ENCODE measurements at places on chromosomes 5 and 9. TPM values are rescaled to one million over a fixed set of nuclear protein-coding genes. Genes with fewer than 3 reads are reported as not detected.

KCTD16 gene
- not detected for total RNA-seq

- DNase-seq = no peak
Observed at GRCh38 chr9:134291961-134292871, 34.0 kb upstream of the RXRA start.

DNA sequence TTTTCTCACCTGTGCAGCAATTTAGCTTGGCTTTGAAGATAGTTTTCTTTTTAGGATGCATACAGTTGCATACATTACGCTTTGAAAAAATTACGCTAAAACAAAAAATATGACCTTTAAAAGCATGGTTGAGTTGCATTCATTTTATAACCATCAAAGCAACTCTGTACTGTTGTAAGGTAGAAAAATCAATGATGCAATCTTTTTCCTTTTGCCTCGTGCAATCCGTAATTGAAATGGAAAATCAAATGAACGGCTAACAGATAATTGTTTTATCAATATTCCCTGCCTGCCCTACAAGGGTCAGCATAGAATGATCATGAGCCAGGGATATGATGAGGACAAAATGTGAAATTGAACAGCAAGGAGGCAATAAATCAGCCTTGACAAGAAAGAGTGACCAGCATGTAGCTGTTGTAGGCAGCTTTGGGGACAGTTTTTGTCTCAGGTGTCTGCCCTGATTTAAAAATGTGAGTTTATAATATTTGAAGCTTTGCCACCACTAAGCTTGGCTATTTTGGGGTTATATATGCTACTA is 98.2 kb downstream of the PBX3 start:
- DNase-seq = no peak

- no peak for DNase-seq
Observed at GRCh38 chr9:137648396-137648795, 29.6 kb downstream of the EHMT1 start.

DNA sequence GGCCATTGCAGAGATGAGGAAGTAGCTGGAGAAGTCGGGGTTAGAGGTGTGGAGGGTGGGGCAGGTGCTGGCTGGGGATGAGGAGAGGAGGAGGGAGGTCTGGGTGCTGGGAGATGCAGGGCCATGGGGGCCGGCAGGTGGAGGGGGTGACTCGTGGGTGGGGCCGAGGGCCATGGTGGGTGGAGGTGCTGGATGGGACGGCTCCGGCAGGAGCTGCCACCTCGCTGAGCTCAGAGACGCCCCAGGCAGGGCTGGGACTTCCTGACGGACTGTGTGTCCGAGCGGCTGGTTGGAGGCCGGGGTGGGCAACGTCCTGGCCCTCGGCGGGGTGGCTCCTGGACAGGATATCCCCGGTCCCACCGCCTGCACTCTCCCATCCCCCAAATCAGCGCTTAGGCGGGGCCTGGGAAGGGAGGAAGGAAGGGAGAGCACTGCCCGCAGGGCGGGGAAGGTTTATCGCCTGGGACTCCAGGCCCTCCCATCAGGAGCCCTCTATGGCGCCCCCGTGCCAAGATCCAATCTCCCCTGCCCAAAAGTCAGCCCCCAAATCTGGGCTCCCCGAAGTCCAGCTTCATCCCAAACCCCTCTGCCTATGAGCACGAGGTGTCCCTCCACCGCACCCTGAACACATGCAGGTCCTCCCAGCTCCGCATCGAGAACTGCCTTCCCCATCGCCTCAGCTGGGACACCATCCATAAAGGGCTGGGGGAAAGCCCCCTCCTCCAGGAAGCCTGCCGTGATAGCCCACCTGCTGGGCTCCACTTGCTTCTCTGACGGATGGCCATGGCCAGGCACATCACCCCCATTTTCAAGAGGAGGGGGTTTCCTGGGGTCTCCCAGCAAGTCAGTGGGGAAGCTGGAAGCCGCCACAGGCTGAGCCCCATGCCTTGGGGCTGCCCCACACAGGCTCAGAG is 58.3 kb upstream of the NOTCH1 start:
- no peak for DNase-seq

DNA sequence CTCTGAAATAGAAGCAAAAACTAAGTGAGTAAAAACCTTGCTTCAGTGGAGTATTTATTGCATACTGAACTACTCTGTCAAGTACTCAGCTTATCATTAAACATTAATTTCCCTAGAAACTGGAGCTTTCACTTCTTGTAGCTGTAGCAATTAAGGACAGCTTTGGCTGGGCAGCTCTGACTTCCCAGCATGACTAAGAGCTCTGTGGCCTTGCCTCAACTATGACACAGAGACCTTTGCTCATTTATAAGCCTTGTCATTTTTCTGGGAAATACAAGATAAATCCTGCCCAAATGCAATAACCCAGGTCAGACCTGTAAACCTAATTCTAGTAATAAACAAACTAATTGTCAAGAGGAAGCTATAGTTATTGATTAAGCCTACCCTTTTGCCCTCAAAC is 65.4 kb upstream of the STK32A start:
- no peak for DNase-seq

Data from natural killer cell (primary cell).